ENCODE measurements at places on chromosomes 1 and 21.

- DNase-seq = no peak
Measured at GRCh38 chr1:173580071-173580470, 22.8 kb downstream of the SLC9C2 start.

DNA sequence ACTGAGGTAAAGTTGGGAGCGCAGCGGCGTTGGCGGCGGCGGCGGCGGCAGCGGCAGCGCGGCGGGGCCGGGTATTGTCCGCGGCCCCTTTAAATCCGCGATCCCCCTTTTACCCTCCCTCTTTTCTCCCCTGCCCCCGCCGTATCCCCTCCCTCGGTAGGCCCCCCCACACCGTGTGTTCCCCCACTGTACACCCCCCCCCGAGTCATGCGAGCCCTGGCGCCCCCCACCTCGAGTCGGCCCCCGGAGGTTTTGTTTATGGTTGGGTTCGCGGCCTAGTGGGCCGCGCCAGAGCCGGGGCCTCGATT lies 169 bp downstream of the UBAP2L start:
- DNase-seq = no peak

DNA sequence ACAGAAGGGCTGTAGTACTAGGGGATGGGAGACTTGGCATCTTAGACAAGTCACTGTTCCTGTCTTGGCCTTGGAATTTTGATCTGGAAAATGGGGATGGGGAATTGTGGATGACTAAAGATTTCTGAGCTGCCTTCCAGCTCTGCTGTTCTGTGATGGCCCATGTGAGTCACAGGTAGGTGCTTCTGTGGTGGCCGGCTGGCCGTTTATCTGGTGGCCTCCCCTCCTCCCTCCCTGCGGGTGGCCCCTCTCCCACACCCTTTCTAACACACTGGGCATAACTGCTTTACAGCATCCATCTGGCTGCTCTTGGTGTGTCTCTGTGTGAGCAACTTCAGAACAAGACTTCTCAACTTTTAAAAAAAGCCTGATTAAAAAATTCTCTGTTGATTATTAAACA lies 35.9 kb downstream of the KCNA2 start:
- DNase-seq = no peak

GRCh38 chr1:198620951-198621824 lies 17.7 kb upstream of the PTPRC start:
- DNase-seq = peak; percentile 31

DNA sequence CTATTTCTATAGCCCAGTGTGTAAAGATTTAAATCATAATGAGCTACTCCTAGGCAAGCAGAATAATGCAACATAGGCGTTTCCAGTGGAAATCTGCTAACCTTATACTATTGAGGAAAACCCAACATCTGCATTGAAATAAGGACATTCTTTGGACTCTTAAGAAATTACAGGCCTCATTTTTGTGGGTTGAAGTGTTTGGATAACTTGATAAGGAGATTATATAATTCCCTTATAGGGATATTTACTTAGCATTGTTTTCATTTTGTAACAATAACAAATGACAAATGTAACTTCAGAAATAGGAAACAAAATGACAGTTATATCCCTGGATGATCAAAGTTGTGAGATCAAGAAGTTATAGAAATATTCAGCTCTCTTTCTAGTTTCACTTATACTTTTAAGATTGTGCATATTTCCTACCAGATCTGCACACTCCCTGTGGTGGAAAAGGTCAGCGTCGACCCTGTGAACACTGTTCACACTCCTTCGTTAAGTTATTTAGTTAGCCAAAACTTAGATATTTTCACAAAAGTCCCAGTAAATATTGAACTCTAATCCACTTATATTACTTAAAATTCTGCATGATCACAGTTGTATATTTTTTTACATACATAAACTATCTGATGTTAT lies 284.4 kb upstream of the C1orf105 start:
- DNase-seq = no peak

DNA sequence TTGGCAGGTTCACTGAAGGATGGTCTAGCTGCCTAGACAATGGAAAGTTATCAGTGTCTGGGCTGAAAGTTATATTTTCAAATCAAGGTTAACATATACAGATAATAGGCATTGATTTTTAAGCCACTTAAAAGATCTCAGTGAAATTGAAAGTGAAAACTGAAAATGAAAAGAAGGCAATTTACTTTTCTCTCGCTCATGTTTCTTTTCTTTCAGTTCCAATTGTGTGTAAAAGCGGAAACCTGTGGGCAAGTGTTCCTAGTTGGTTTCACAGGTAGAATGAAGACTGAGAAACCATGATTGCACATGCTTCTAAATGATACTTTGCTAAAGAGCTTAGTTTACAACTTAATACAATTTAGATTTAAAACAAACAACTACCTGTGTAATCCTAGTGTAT lies 383.7 kb downstream of the ZP4 start:
- DNase-seq = no peak

Data from stimulated activated CD8-positive, alpha-beta memory T cell treated with anti-CD3 and anti-CD28 coated beads, Interleukin-15, amount 100 ng/mL, for 1 hour (primary cell).